ENCODE measurements at places on chromosomes 7 and 10. TPM values are rescaled to one million over a fixed set of nuclear protein-coding genes. Genes with fewer than 3 reads are reported as not detected.

WNT2 gene
- under 0.01 TPM for total RNA-seq

UROS gene
- total RNA-seq: 46.7 TPM

NOD1 gene
- total RNA-seq: 5.9 TPM

TSPAN15 gene
- total RNA-seq: 62.0 TPM

ARID5B gene
- total RNA-seq: 64.8 TPM

SOSTDC1 gene
- 1.6 TPM for total RNA-seq

TMEM213 gene
- total RNA-seq: not detected

BTBD16 gene
- total RNA-seq: 0.54 TPM

SPDYE5 gene
- not detected for total RNA-seq

SRI gene
- 63.1 TPM for total RNA-seq

FERD3L gene
- not detected for total RNA-seq

STEAP4 gene
- 10.5 TPM for total RNA-seq

LIPM gene
- not detected for total RNA-seq

OR2A12 gene
- not detected for total RNA-seq

MSANTD7 gene
- total RNA-seq: 4.7 TPM

ANKIB1 gene
- 24.6 TPM for total RNA-seq

NODAL gene
- total RNA-seq: not detected

ACHE gene
- total RNA-seq: 3.0 TPM

MYH16 gene
- total RNA-seq: not detected

LLCFC1 gene
- not detected for total RNA-seq

PLPP4 gene
- 1.7 TPM for total RNA-seq

SORCS1 gene
- total RNA-seq: 6.8 TPM

ABCA13 gene
- under 0.01 TPM for total RNA-seq

PCLO gene
- total RNA-seq: 4.2 TPM

MMRN2 gene
- 15.0 TPM for total RNA-seq

SNX13 gene
- 51.4 TPM for total RNA-seq

GNGT1 gene
- not detected for total RNA-seq

SLK gene
- 72.1 TPM for total RNA-seq

LRRC61 gene
- 10.8 TPM for total RNA-seq

GARIN1A gene
- total RNA-seq: 3.0 TPM

RBP3 gene
- total RNA-seq: not detected
